ENCODE measurements at places on chromosomes 1 and 21. TPM values are rescaled to one million over a fixed set of nuclear protein-coding genes. Genes with fewer than 3 reads are reported as not detected.

GRCh38 chr1:115690972-115691371, 49.2 kb downstream of the VANGL1 start:
- no peaks in the 10 kb centered on the region for H3K27me3 ChIP-seq
- H3K4me3 ChIP-seq = no peak overlapping the region
- no peak for DNase-seq
- H3K36me3 ChIP-seq = no peaks in the 10 kb centered on the region
- no peak overlapping the region for H3K27ac ChIP-seq
- no peaks in the 10 kb centered on the region for H3K4me1 ChIP-seq

Gene SPRR2F
- total RNA-seq = not detected

DNA sequence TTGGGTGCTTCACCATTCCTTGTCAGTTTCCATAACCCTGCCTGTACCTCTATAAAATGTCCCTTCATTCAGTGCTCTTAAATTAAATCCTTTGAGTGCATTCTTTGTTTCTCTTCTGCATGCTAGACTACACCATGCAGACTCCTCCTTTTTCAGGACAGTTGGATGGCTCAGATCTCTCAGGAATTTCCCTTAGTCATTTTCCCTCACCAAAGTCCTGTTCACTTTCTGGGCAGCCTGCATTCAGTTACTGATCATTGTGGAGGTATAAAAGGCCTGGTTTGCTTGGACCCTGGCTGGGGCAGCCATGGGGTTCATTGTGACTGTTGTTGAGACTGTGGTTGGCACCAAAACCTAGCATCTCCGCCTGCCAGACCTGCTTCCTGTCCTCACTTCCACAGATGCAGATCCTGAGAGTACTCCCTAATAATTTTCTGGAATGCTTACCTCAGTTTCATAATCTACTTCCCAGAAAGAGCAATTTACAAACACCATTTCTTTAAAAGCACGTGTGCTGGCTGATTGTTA, 88.4 kb downstream of the PDE4B start:
- H3K36me3 ChIP-seq = no peaks in the 10 kb centered on the region
- H3K4me1 ChIP-seq = no peaks in the 10 kb centered on the region
- no peak overlapping the region for H3K4me3 ChIP-seq
- no peaks in the 10 kb centered on the region for H3K27me3 ChIP-seq

DNA sequence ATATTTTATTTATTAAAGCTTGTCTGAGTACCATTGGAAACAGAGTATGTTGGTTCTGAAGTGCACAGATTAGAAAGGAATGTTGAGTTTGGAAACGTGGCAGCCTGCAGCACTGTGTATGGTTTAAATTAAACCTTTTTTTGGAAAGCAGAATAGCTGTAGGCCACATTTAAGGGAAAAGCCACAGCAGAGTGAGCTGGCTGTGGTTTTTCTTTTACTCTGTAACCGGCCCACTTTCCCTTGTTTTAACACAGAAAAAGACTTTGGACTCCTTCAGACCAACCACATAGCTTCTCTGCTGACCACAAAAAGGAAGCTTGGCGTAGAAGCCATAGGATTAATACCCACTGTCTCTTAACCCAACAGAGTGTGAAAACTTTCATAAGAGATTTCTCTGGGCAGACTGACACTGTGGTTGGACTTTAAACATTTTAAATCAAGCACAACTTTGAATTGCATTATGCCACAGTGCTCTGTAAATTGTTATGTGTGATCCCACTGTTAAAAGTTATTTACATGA, 75.2 kb downstream of the NFIA start:
- H3K27ac ChIP-seq = no peak overlapping the region
- no peak overlapping the region for H3K4me3 ChIP-seq
- DNase-seq = no peak
- H3K36me3 ChIP-seq = no peaks in the 10 kb centered on the region
- no peaks in the 10 kb centered on the region for H3K4me1 ChIP-seq
- H3K27me3 ChIP-seq = no peaks in the 10 kb centered on the region

- peaks cover 8% of the 10 kb centered on the region for H3K36me3 ChIP-seq
- no peak overlapping the region for H3K27ac ChIP-seq
- H3K4me3 ChIP-seq = no peak overlapping the region
- no peaks in the 10 kb centered on the region for H3K27me3 ChIP-seq
These were observed 24.4 kb downstream of the CD55 start for GRCh38 chr1:207345644-207346477.

GRCh38 chr1:119631433-119632102, 16.5 kb downstream of the ZNF697 start:
- H3K27me3 ChIP-seq = peaks cover 21% of the 10 kb centered on the region
- no peak overlapping the region for H3K4me3 ChIP-seq
- no peak overlapping the region for H3K27ac ChIP-seq
- no peaks in the 10 kb centered on the region for H3K36me3 ChIP-seq

GRCh38 chr1:77846966-77847365, 41.5 kb upstream of the NEXN start:
- H3K27me3 ChIP-seq = no peaks in the 10 kb centered on the region
- no peak overlapping the region for H3K4me3 ChIP-seq
- no peak for DNase-seq
- peaks cover 9% of the 10 kb centered on the region for H3K36me3 ChIP-seq
- no peak overlapping the region for H3K27ac ChIP-seq

Gene TGFB2
- 0.76 TPM for total RNA-seq

Gene GRHL3
- total RNA-seq = not detected

Gene CDC7
- 7.4 TPM for total RNA-seq
